ENCODE measurements at places on chromosomes 16 and 17. TPM values are rescaled to one million over a fixed set of nuclear protein-coding genes. Genes with fewer than 3 reads are reported as not detected.

TBC1D3G gene
- not detected for total RNA-seq

KLHL11 gene
- total RNA-seq = 15.2 TPM

PDIA2 gene
- total RNA-seq = 0.48 TPM

GNG13 gene
- not detected for total RNA-seq

GP1BA gene
- total RNA-seq = not detected

GGT6 gene
- 0.31 TPM for total RNA-seq

ZFP3 gene
- 1.4 TPM for total RNA-seq

CPNE7 gene
- total RNA-seq = 5.5 TPM

TXNL4B gene
- 8.6 TPM for total RNA-seq

HBQ1 gene
- total RNA-seq = 0.28 TPM

AIPL1 gene
- total RNA-seq = not detected

DRC7 gene
- total RNA-seq = not detected

EFNB3 gene
- total RNA-seq = 4.2 TPM

HOXB9 gene
- not detected for total RNA-seq

TLCD3B gene
- not detected for total RNA-seq

DCTN5 gene
- 59.0 TPM for total RNA-seq

MLKL gene
- 23.6 TPM for total RNA-seq

SCIMP gene
- not detected for total RNA-seq

CCDC200 gene
- total RNA-seq = not detected

SLX1B gene
- 26.3 TPM for total RNA-seq

TSNAXIP1 gene
- total RNA-seq = 0.65 TPM

OTOP3 gene
- total RNA-seq = not detected

FOXJ1 gene
- 0.14 TPM for total RNA-seq

HBA2 gene
- not detected for total RNA-seq

ZACN gene
- total RNA-seq = not detected

LGALS9B gene
- total RNA-seq = 11.6 TPM
